ENCODE measurements at places on chromosomes 1 and 21.
A peak's percentile ranks its signal among the peaks of the same experiment; 100 is the strongest.

- peak; percentile 39 for DNase-seq
These were observed 18.3 kb downstream of the S100A11 start for GRCh38 chr1:152018537-152018936.

- no peak for DNase-seq
These were observed 62.8 kb downstream of the PAX7 start for GRCh38 chr1:18693256-18694098.

GRCh38 chr21:41548781-41549180, 40.8 kb upstream of the TMPRSS2 start:
- DNase-seq, result no peak

DNA sequence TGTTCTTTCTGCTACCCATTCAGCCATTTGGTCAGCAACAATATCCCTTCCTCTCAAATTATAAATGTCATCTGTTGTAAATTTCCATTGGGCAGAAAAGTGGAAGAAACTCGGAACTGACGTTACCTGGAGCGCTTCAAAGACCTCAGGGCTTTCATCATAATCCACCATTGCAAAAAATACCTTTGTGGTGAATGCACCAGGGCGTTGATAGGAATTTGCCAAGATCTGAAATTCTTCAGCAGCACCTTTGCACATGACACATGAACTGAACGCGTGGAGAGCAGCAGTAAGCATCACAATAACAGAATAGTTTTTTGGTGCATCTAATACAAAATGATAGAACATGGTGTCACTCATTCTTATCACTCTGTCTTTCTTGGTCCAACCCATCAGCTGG, 3.1 kb upstream of the TEKT2 start:
- no peak for DNase-seq

- peak; percentile 36 for DNase-seq
These were observed 8.6 kb downstream of the ARHGAP29 start for GRCh38 chr1:94228640-94229375.

DNA sequence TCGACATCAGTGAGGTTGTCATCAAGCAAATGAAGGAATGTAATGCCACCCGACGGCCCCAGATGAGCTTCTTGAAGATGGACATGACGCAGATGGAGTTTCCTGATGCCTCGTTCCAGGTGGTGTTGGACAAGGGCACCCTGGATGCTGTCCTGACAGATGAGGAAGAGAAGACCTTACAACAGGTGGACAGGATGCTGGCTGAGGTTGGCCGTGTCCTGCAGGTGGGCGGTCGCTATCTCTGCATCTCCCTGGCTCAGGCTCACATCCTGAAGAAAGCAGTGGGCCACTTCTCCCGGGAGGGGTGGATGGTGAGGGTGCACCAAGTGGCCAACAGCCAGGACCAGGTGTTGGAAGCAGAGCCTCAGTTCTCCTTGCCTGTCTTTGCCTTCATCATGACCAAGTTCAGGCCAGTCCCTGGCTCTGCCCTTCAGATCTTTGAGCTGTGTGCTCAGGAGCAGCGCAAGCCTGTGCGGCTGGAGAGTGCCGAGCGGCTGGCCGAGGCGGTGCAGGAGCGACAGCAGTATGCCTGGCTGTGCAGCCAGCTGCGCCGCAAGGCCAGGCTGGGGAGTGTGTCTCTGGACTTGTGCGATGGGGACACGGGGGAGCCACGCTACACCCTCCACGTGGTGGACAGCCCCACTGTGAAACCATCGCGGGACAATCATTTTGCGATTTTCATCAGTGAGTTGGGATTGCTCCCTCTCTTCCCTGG, 2.5 kb downstream of the METTL13 start:
- no peak for DNase-seq

DNA sequence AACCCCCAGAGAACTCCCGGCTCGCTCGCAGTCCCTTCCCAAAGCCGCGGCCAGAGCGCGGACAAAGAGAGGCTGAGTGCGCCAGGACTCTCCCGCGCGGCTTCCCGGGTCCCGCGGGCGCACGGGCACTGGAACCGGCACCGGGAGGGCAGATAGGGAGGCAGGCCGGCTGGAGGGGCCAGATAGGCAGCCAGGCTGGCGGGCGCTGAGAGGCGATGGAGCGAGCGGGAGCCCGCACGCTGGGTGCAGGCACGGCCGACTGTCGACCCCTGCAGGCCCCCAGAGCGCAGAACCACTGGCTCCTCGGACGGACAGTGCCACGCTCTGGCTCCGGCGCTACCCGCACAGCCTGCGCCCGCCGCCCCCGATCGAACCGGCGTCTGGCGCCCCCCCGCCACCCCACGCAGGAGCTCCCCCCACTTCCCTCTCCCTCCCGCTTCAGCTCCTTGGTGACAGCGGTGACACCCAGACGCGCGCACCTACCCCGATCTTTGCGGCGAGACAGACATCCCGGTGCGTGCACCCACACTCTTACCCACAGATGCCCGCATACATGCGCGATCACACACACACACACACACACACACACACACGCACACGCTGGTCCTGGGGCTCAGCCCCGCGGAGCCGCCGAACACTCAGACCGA, 534 bp downstream of the SLC6A9 start:
- DNase-seq, result peak; percentile 69

DNA sequence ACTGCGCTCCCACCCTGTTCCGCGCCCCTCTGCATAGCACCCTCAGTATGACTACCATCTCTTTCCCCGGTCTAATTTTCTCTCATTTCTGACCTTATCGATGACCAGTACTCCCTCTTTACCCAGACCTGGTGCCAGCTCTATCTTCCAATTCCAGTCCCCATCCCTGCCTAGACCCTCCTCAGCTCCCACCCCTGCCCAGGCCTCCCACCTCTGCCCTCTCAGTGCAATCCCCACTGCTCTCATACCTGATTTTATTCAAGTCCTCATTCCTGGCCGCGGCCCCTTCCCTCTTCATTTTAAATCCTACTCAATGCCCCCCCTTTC, 1.3 kb downstream of the USP24 start:
- DNase-seq, result no peak

- peak; percentile 5 for DNase-seq
These were observed 60.3 kb downstream of the FAAP20 start for GRCh38 chr1:2134266-2134620.

GRCh38 chr1:23116216-23116836, 52.3 kb downstream of the LUZP1 start:
- DNase-seq, result no peak

DNA sequence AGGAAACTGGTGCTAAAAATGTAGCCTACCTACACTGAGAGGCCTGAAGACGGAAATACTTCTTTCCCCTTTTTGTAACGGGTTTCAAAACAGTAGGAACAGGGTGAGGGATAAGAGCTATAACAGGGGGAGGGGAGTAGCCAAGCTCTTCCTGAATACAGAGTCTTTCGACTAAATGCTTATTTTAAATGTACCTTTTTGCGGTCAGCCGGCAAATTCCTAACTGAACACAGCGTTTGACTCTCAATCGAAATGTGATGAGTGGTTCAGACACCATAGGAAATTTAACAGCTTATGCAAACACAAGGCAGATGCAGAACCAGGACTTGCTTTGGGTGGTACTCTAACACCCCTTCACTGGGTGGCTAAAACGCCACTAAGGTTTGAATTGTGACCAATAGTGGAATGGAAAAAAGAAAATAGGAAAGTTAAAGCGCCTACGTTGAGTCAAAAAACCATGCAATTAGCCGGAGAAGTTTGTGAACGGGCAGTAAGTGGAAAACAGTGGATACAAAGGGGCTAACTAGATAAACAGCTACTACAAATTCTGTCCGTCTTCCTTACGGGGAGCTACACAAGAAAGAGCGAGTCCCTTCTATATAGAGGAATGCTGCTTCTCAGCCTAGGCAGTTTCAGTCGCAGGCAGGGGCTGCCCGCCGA, 1.7 kb downstream of the EGLN1 start:
- DNase-seq, result peak; percentile 53

DNA sequence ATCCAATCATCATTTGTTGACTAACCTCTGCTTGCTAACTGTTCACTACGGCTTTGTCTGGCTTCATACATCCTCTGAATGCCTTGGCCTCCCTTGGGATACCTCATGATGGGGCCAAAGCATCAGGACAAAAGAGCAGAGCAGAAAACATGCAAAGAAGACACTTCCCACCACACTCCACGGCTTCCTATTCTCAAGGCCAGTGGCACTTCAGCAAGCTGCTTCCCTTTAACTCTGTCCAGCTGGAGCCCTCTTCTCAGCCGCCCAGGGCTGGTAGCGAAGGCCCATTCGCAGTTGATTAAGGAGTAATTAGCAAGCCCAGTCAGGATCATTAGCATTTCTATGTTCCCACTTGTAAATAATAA, 224.3 kb upstream of the FGGY start:
- no peak for DNase-seq

GRCh38 chr1:186849271-186849671, 20.5 kb downstream of the PLA2G4A start:
- DNase-seq, result no peak

- DNase-seq, result peak; percentile 7
These were observed 14.4 kb downstream of the ABCG1 start for GRCh38 chr21:42233067-42233961.

GRCh38 chr1:64363111-64363510, 106.8 kb upstream of the CACHD1 start:
- DNase-seq, result peak; percentile 8

GRCh38 chr1:203512517-203512847, 18.5 kb downstream of the OPTC start:
- no peak for DNase-seq

GRCh38 chr1:184465489-184466146, 78.8 kb downstream of the C1orf21 start:
- DNase-seq, result no peak

DNA sequence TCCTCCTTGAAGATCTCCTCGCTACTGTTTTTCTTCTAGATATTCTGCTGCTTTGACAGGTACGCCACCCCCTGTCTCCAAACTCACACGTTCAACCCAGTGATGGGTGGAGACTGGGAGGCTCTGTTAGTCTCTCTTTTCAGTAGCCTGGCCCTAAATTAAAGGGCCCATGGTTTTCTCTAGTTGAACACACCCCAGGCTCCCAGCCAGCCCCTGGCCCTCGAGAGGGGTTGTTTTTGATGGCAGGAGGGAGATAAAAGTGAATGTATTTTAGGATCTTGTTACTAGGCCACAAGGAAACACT, 21.6 kb upstream of the CLDN14 start:
- no peak for DNase-seq

- no peak for DNase-seq
These were observed 43.6 kb downstream of the FAAH start for GRCh38 chr1:46437723-46438122.

GRCh38 chr1:181134543-181135436, 46.3 kb downstream of the IER5 start:
- peak; percentile 86 for DNase-seq

GRCh38 chr21:36163750-36164741, 7.4 kb downstream of the DOP1B start:
- peak; percentile 15 for DNase-seq

- DNase-seq, result no peak
These were observed 195.4 kb upstream of the RUNX1 start for GRCh38 chr21:35244514-35244913.

DNA sequence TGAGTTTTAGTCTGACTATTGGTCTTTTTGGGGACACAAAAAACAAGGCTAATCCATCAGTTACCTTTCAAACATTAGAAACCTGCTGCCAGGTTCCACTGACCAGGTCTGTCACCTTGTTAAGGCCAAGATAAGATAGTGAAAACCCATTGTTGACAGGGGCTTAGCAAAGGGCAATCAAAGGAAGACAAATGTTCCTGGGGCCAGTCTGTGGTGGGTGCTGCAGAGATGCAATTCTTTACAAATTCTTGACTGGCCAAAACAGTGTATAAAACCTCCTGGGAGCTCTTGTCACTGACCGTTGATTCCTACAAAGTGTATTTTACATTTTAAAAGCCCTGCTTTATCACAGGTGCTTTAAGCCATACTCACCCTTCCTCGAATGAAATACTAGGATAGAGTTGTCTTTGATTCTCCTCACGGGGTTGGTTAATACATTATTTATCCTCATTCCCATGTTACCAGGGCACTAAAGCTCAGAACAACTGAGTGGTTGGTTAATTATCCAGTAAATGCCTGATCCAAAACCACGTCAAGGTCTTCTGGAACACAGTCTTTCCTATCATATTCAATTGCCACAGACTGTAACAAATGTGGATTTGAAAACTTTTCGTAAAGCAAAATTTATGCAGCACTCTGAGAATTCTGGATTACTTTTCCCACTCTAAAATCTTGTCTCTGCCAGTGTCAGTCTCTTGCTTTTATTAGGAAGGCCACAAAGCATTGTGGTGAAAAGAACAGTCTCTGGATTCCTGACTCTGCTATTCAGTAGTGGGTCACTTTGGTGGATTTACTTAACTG, 77.2 kb downstream of the NRIP1 start:
- no peak for DNase-seq

GRCh38 chr1:79777481-79778219, 771.1 kb upstream of the ADGRL4 start:
- no peak for DNase-seq

- peak; percentile 95 for DNase-seq
These were observed 117.5 kb downstream of the NAV1 start for GRCh38 chr1:201656311-201657032.

- peak; percentile 71 for DNase-seq
These were observed 179.2 kb upstream of the FMN2 start for GRCh38 chr1:239912471-239912870.

- no peak for DNase-seq
These were observed 27.8 kb upstream of the CACYBP start for GRCh38 chr1:174971902-174972301.

GRCh38 chr1:77975907-77976306, 3.0 kb downstream of the FUBP1 start:
- DNase-seq, result peak; percentile 44

- no peak for DNase-seq
These were observed 139.8 kb downstream of the ADSS2 start for GRCh38 chr1:244311784-244312532.

- DNase-seq, result no peak
These were observed 47.7 kb downstream of the PPIAL4G start for GRCh38 chr1:148435406-148435805.

GRCh38 chr1:187971851-187972250, 1143.1 kb downstream of the PLA2G4A start:
- DNase-seq, result no peak

- peak; percentile 55 for DNase-seq
These were observed 9.8 kb upstream of the CDC20 start for GRCh38 chr1:43348809-43349593.

- DNase-seq, result no peak
These were observed 79.4 kb upstream of the POU3F1 start for GRCh38 chr1:38125837-38126520.

DNA sequence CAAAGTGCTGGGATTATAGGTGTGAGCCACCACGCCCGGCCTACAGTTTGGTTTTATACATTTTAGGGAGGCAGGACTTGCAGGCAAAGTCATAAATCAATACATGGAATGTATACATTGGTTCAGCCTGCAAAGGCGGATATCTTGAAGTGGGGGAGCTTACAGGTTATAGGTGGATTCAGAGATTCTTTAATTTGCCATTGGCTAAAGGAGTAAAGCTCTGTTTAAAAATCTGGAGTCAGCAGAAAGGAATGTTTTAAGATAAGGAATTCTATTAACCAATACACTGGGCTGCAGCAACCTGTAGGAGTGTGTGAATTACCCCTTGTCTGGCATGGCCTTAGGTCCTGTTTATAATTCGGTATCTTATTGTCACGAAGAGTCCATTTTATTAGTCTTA, 57.6 kb downstream of the OPTC start:
- no peak for DNase-seq

GRCh38 chr21:18960306-18960705, 556.7 kb upstream of the TMPRSS15 start:
- no peak for DNase-seq

Data from adipocyte (in vitro differentiated cells).